Subcutaneous preadipocyte (primary cell): ENCODE measurements at places on chromosomes 3 and 15. TPM values are rescaled to one million over a fixed set of nuclear protein-coding genes. Genes with fewer than 3 reads are reported as not detected.

SERPINI1 gene
- 0.78 and 1.5 TPM in 2 replicates for total RNA-seq

CCR2 gene
- total RNA-seq: not detected in 2 replicates

ABTB1 gene
- total RNA-seq: 8.2 and 11.0 TPM in 2 replicates

NR2E3 gene
- total RNA-seq: 0.20 and 0.37 TPM in 2 replicates

GOLGA8H gene
- total RNA-seq: under 0.01 TPM in 1 of 2 replicates, not detected in the other

SCAANT1 gene
- not detected in 2 replicates for total RNA-seq

RASL12 gene
- total RNA-seq: 3.7 and 6.6 TPM in 2 replicates

GCHFR gene
- total RNA-seq: 0.37 and 0.78 TPM in 2 replicates

GRAMD1C gene
- 0.73 and 1.8 TPM in 2 replicates for total RNA-seq

SLC9C1 gene
- total RNA-seq: under 0.01 TPM in 1 of 2 replicates, not detected in the other

CCDC54 gene
- not detected in 2 replicates for total RNA-seq

CDHR4 gene
- total RNA-seq: 0.37 TPM in 1 of 2 replicates, not detected in the other

PIK3CA gene
- total RNA-seq: 21.7 and 25.2 TPM in 2 replicates

SSUH2 gene
- 0.37 TPM in 1 of 2 replicates, not detected in the other for total RNA-seq

AADACL2 gene
- total RNA-seq: not detected in 2 replicates

SLC28A2 gene
- total RNA-seq: not detected in 2 replicates

TICRR gene
- 6.2 and 11.9 TPM in 2 replicates for total RNA-seq
